ENCODE measurements at places on chromosomes 3 and 15.
A peak's percentile ranks its signal among the peaks of the same experiment; 100 is the strongest.

DNA sequence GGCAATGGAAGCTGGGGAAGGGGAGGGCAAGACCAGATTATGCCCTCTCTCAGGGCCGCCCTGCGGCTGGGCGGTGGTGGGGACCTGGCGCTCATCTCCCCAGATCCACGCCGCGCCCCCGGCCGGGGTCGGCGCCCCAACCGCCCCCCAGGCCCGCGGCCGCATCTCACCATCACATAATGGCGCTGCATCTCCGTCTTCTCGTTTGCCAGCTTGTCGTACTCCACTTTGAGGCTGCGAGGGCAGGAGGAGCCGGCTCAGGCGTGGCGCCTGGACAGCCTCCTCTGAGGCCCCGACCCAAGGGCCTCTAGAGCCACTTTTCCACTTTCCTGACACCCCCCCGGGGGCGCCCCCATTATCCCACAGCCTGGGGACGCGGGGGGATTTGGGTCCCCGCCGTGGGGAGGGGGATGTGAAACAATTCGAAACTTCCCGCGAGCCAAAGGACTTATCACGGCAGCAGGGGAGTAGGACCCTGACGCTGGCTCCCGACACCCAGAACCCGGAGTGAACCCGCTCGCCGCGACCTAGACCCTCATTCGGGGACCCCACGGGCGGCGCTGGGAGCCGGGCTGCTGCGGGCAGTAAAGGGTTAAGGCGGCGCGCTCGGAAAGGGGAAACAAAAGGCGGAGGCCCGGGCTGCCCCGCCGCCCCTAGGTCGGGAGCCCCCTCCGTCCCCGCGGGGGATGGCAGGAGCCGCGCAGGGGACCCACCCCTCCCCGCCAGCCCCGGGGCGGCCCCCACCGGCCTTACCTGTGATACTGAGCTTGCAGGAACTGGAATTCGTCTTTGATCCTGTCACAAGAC, 2.1 kb downstream of the TLE3 start:
- no peak for DNase-seq

GRCh38 chr3:17891139-17891856, 148.9 kb upstream of the TBC1D5 start:
- no peak for DNase-seq

DNA sequence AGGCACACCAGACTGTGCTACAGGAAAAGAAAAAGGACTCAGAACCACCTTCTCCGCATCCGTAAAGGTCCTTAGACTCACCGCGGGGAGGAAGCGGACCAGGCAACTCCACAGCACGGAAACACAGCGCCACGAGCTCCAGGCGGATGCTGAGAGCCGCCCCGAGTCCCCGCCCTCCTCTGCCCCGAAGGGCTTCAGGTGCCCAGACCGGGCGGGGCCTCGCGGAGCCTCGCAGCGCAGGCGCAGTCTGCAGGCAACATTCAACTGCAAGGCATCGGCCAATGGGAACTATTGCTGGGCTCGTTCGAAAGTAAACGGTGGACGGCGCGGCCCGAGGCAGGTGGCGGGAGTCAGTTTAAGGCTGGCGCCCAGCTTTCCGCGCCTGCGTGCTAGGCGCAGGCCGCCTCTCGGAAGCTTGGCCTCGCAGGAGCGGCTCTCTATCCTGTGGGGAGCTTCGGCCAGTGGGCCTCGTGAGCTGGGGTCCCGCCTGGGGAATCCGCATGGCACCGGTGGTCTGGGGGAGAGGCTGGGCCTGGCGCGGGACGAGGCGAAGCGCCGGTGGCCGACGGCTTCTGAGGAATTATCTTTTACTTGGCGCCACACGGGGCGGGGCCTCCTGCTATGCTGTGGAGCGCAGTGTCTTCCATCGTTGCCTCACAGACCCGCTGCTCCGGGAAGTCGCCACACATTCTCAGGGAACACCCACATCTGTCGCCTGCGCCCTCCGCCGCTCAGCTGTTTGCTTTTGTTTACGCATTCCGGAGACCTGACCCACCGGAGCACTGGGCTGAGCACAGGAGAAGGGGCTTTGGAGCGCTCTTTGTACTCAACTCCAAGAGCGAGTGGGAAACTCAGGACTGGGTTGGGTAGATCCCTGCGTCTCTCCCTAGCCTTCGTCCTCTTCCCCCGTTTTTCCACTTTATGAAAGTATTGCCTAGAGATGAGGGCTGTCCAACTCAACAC, at the start of gene TRIM59:
TRIM59 (minus strand) TSS at position 151 of the 963 bp plus-strand sequence. CDS start 10,603 bp downstream, outside the sequence.
- peak; percentile 75 for DNase-seq

GRCh38 chr3:97871186-97871585, 49.4 kb downstream of the CRYBG3 start:
- DNase-seq = no peak

DNA sequence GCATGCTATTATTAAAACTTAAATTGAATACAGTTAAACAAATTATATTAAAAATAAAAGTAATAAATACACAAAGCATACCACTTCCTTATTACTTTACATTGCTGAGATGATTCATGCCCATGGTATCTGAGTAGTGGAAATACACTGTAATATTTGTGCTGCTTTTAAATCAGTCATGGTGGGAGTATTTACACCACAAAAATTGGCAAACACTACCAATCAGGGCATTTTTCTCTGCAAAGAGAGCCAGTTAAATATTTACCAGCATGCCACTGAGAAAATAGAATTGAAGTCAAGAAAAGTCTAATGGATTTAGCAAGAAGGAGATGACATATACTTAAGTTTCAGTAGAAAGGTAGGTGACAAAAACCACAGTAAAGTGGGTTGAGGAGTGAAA, 19.6 kb downstream of the PPARG start:
- no peak for DNase-seq

- DNase-seq = no peak
These were observed 262.5 kb downstream of the SCAPER start for GRCh38 chr15:76642671-76643070.

GRCh38 chr3:104591776-104592175, 774.9 kb upstream of the ALCAM start:
- DNase-seq = no peak

GRCh38 chr3:127037971-127038446, 55.1 kb downstream of the PLXNA1 start:
- no peak for DNase-seq

DNA sequence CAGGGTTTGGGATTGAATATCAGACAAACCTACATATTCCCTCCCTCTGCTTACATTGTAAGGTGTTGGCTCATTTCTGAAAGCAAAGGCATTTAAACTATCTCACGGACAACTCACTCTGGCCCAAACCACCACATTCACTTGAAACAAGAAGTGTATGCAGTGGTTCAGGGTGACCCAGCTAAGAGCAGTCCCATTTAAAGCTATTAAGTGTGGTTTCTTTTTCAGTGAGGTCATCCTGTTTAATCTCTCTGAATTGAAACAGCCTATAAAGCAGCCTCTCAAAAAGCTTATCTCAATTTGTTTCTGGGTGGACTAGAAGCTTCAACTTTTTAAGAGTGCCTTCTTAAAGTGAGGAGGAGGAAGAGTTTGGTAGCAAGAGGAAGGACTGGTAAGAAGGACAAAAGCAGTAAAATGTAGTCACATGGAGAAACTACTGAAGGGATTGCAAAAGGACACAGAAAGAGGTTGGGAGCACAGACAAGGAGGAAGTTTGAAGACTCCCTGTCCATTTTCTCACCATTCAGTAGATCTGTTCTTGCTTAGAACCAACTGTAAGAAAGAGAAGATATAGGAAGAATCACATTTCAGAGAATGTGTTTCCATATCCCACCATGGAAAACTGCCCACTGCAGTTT, 151.6 kb downstream of the TMCO5A start:
- no peak for DNase-seq

DNA sequence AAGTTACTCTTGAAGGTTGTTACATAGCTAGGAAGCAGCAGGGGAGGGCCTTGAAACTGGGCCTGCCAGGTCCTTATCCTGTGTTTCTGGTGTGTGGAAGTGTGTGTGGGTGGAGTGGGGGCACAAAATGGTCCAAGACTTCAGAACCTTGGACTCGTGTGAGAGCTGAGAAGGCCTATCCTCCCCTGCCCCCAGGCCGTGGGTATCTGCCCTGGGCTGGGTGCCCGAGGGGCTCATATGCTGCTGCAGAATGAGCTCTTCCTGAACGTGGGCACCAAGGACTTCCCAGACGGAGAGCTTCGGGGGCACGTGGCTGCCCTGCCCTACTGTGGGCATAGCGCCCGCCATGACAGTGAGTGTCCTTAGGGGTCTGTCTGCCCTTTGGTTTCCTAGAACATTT, 4.5 kb downstream of the CHRD start:
- DNase-seq = no peak

- DNase-seq = no peak
These were observed 78.7 kb upstream of the GCNT3 start for GRCh38 chr15:59532770-59533379.

DNA sequence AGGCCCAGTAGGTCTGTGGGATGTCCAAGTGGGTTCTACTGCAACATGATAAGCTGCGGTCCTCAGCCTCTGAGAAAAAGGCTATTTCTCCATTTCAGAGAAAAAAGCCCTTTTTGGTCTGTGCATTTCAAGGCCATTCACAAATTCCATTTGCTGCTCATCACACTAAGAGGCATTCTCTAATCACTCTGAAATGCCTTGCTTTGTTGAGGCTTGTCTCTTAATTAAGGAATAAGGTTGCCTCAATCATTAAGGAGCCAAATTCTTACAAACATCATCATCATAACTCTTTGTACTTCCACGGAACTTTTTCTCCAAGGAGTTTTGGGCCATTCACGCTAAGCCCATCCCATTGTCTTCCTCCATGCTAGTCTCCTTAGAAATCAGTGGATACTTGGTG, 74.4 kb downstream of the BOC start:
- DNase-seq = no peak

DNA sequence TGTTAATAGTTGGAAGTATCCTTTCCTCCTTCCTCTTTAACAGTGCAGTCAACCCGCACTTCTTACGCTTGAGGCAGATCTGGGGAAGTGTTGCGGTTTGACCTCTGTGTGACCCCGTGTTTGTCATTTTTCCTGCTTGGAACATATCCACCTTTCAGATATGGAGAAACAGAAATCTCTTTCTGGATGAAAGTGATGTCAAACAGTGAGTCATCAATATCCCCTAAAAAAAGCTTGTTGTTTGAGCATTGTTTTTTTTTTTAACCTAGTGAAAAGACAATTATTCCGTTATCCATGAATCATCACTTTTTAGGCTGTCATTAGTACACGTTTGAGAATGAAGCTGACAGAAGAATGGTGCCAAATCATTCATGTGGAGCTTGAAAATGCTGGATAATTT, 293.7 kb downstream of the ARPP21 start:
- DNase-seq = no peak

GRCh38 chr15:100759698-100760356, 119.8 kb upstream of the ALDH1A3 start:
- no peak for DNase-seq

DNA sequence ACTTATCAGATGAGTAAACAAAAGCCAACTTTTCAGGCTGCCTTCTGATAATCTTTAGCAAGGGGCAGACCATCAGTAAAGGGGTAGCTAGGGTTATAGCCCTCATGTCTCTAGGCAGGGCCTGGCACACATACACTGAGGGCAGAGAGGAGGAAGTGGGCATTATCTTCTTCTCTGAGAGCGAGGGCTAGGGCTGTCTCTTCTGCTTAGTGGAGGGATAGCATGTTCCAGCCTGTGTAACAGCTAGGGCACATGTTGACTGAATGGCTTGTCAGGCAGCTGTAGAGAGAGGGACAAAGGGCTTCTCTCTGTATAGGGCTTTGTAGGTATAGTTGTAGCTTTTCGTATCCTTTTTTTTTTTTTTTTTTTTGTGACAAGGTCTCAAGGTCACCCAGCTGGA, 17.8 kb downstream of the CRTC3 start:
- DNase-seq = no peak

- DNase-seq = no peak
These were observed 72.6 kb upstream of the TNFSF10 start for GRCh38 chr3:172595664-172596393.

DNA sequence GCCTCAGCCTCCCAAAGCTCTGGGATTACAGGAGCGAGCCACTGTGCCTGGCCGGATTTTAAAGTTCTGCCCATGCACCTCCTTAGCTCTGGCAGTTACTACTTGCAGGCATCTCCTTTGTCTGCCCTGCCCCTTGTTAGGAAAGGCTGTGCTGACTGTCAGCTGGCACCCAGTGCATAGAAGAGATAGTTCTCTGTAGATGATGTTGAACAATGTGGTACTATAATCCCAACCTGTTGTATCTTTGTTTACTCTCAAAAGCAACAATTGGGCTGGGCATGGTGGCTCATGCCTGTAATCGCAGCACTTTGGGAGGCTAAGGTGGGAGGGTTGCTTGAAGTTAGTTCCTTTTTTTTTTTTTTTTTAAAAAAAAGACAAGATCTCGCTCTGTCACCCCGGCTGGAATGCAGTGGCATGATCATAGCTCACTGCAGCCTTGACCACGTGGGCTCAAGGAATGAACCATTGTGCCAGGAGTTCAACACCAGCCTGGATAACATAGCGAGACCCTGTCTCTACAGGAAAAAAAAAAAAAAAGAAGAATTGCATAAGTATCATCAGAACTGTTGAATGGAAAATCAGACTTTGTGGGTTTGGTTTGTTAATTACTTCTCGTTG, 30.6 kb downstream of the FLNB start:
- DNase-seq = no peak

DNA sequence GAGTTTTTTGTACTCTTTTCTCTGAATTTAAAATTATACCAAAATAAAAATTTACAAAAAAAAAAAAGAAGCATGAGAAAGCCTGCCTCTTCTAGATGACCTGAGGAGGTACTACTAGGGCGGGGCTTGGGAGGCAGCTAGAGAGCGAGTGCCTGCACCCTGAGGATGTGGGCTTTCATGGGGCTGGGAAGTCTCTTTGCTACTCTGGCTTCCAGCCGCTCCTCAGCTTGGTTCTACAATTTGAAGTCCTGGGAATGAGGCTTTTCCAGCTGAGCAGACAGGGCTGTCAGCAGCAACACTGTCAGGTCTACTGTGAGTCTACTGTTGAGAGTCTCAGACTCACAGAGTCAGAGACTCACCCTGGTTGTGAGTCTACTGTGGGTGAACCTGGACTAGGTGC, 8.2 kb upstream of the PSTPIP1 start:
- no peak for DNase-seq

DNA sequence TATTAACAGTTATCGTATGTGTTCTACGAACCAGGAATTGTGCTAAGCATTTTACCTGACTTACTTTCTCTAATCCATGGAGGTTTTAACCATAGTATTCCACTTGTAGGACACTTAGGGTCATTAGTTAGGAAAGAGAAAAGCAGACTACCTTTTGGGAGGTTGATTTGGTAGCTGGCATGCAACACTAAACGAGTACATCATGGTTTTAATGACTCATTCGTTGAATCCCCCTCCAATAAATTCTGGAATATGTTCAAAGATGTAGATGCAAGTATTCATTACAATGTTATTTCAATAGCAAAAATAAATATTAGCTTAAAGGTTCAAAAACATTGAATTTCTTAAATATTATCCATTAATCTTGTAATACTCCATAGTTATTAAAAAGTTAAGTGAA, 162.5 kb downstream of the FMN1 start:
- no peak for DNase-seq

DNA sequence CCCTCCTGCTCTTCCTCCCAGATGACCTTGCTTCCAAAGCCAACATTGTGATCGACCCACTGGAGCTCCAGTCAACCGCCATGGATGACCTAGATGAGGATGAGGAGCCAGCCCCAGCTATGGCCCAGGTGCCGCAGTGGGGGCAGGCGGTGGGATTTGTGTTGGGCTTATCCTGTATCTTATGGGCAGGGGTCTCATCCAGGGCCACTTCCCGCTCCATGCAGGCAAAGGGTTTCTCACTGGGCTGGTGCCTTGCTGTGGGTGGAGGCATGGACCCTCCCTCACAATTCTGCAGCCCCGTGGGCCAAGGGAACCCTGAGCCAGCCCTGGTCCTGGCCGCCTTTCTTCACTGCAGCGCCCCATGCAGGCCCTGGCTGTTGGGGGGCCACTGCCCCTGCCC, 14.9 kb downstream of the AMIGO3 start:
- DNase-seq = no peak

Data from left ventricle myocardium inferior (tissue), 1 donor.